ENCODE measurements at places on chromosomes 16 and 17. TPM values are rescaled to one million over a fixed set of nuclear protein-coding genes. Genes with fewer than 3 reads are reported as not detected.

Gene SLFN14
- not detected for total RNA-seq

Gene TMC6
- 35.1 TPM for total RNA-seq

Gene ITGB4
- 0.97 TPM for total RNA-seq

Gene HEATR9
- not detected for total RNA-seq

Gene TEDC2
- total RNA-seq: 9.1 TPM

Gene KRTAP2-3
- not detected for total RNA-seq

Gene G6PC3
- 18.2 TPM for total RNA-seq

Gene TP53TG3F
- not detected for total RNA-seq

Gene ATP2A1
- total RNA-seq: 0.30 TPM

Gene C1QTNF1
- 17.9 TPM for total RNA-seq

Gene TBC1D28
- not detected for total RNA-seq

Gene PPY
- not detected for total RNA-seq

Gene CDK3
- 0.46 TPM for total RNA-seq

Gene CLTC
- 443 TPM for total RNA-seq

Gene SLC47A2
- total RNA-seq: not detected

Gene RRN3
- total RNA-seq: 45.3 TPM

Gene ITGAL
- not detected for total RNA-seq

Gene LGALS9B
- total RNA-seq: not detected

Gene CBFA2T3
- total RNA-seq: not detected

Gene TMEM220
- 2.6 TPM for total RNA-seq

Gene KCNJ2
- 21.4 TPM for total RNA-seq

Gene CCT6B
- 0.32 TPM for total RNA-seq

Gene RHBDF2
- 18.1 TPM for total RNA-seq

Gene TMEM235
- total RNA-seq: 0.46 TPM

Gene MYH11
- total RNA-seq: 0.15 TPM

Gene DOC2A
- total RNA-seq: 0.76 TPM

Gene SPATA22
- 1.3 TPM for total RNA-seq

Gene USP31
- 9.1 TPM for total RNA-seq

Gene SNX20
- total RNA-seq: not detected

Gene KRT31
- not detected for total RNA-seq

Gene CNEP1R1
- total RNA-seq: 37.2 TPM

Gene WFIKKN2
- not detected for total RNA-seq

Gene GPR142
- total RNA-seq: not detected

Gene KCNJ12
- 0.61 TPM for total RNA-seq

Gene EVPLL
- not detected for total RNA-seq

Gene MNT
- 1.4 TPM for total RNA-seq

Gene CD300E
- not detected for total RNA-seq

Gene DNAH9
- not detected for total RNA-seq

Gene DCUN1D3
- total RNA-seq: 74.0 TPM

Gene SMTNL2
- not detected for total RNA-seq

Gene MMP15
- 4.4 TPM for total RNA-seq

Data from epithelial cell of umbilical artery (primary cell).